ENCODE measurements at places on chromosomes 12 and 14.

DNA sequence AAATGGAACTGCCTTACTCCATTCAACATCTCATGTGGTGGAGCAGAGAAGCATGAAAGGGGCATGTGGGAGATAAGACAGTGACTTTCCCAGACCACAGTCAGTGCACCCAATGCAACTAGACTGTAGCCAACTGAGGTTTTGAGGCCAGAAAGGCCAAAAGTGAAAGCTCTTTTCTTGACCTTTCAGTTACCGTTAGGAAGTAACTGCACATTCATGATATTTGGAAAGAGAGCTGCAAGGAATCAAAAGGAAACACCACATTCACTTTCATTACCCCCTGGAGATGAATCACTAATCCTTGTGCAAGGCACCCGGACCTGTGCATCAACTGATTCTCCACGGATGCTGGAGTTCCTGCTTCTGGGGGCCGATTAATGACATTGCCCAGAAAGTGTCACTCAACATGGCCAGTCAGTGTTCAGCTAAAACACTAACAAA is 72.9 kb upstream of the ELK3 start:
- DNase-seq = no peak

DNA sequence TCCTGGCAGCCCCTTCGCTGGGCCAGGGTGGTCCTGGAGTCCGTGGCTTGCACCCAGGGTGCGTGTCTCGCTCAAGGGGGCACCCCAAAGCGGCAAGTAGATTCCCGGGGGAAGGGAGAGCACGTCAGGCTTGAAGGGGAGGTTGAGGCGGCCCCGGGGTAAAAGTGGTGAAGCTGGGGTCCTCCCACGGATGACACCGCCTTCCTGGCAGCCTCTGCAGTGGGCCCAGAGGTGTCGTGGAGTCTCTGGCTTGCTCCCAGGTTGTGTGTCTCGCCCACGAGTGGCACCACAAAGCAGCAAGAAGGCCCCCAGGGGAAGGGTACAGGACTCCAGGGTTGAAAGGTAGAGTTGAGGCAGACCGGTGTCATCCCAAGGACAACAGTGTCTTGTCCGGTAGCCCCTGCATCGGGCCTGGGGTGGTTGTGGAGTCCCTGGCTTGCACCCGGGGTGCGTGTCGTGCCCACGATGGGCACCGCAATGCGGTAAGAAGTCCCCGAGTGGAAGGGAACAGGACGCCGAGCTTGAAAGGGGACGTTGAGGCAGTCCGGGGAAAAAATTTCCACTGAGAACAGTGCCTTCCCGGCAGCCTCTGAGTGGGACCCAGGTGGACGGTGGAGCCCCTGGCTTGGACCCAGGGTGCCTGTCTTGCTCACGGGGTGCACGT is 158.0 kb upstream of the ALG10B start:
- DNase-seq = no peak

DNA sequence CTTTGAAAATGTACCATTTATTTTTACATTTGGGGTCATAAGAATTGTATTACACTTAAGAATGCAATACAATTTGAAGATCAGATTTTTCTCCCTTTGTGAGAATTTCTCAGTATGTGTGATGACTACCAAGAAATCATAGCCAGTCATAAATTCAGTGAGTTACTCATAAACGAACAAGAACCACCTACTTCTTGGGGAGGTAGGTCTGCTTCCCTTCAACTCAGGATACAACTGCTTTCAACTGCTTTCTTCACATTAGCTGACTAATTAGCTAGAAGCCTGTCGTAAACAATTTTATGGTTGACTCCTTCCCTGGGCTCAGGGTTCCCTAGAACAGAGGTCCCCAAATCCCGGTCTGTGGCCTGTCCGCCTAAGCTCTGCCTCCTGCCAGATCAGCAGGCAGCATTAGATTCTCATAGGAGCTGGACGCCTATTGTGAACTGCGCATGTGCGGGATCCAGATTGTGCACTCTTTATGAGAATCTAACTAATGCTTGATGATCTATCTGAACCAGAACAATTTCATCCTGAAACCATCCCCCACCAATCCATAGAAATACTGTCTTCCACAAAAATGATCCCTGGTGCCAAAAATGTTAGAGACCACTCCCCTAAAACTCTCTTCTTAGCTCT is 3.7 kb downstream of the ANG start:
- no peak for DNase-seq

DNA sequence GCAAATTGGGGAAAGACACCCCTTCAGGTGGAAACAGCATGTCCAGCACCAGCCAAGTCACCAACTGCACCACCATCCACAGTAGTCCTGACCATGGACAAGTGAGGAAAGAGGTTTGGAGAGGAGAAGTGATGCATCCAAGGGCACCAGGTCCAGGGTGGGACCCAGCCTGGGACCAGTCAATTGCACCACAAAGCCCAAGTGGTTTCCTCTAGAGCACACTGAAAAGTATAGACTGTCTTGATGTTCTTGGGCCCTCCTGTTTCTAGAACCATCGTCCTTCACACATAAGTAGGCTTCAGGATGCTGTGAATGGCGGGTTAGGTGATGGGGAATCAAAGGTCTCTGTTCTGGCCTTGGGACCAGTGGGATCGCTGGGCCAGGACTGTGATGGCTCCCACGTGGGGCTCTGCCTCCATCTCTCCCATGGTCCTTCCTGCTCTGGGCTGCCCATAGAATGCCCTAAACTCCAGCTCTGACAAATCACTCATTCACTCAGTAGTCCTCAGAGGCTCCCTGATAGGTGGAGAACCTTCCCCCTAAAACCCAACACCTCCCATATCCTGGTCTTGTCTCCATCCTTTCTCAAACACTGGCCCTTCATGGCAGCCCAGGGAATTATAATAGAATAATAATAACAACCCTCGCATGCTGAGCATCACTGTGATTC is 9.2 kb downstream of the KRT79 start:
- no peak for DNase-seq

DNA sequence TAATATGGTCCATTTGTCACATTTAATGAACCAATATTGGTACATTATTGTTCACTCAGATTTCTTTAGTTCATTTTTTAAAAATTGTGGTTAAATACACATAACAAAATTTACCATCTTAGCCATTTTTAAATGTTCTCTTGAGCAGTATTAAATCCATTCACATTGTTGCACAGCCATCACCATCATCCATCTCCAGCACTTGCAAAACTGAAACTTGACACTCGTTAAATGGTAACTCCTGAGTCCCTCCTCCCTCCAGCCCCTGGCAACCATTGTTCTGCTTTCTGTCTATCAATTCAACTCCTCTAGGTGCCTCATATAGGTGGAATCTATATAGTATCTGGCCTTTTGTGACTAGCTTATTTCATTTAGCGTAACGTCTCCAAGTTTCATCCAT is 86.4 kb downstream of the ACACB start:
- DNase-seq = no peak
